SK-N-MC (cell line): ENCODE measurements at places on chromosomes 1 and 21.

GRCh38 chr1:33849211-33849610 lies 14.7 kb upstream of the HMGB4 start:
- DNase-seq: no peak

DNA sequence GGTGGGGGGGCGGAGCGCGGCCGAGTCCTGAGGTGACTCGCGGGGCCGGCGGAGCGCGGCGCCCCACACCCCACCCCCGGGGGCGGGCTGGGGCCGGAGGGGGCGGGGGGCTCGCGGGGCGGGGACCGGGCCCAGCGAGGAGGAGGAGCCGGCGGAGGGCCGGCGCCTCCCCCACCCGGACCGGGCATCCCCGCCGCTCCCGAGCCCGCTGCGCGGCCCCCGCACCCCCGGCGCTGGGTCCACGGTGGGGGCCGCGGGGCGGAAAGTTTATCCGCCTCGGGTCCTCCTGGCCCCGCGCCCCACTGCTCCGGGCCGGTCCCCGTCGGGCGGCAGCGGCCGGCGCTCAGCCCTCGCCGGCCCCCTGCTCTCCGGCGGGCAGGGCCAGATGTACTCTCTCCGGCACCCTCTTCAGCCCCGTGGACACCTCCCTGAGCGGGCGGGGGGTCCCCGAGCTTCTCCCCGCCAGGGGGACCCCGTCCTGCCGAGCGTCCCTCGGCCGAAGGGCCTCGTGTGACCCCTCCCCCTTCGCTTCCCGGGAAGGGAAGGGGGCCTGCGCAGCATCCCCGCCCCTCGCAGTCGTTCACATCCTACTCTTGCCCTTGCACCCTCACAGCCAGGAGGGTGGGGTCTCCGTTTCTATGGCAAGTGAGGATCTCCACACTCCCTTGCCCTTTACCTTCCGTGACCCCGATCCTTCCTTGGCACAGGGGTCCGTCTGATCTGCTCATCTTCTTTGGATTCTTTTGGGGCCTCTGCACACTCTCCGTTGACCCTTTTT lies 663 bp downstream of the CAMTA1 start:
- no peak for DNase-seq

- DNase-seq: no peak
Observed at GRCh38 chr1:244449936-244450508, 1.7 kb downstream of the ADSS2 start.

- DNase-seq: no peak
Observed at GRCh38 chr1:234849832-234850231, 239.9 kb upstream of the IRF2BP2 start.

- DNase-seq: no peak
Observed at GRCh38 chr21:45602106-45602505, 41.4 kb upstream of the PCBP3 start.

- DNase-seq: no peak
Observed at GRCh38 chr1:46218443-46218842, 15.3 kb downstream of the LURAP1 start.

DNA sequence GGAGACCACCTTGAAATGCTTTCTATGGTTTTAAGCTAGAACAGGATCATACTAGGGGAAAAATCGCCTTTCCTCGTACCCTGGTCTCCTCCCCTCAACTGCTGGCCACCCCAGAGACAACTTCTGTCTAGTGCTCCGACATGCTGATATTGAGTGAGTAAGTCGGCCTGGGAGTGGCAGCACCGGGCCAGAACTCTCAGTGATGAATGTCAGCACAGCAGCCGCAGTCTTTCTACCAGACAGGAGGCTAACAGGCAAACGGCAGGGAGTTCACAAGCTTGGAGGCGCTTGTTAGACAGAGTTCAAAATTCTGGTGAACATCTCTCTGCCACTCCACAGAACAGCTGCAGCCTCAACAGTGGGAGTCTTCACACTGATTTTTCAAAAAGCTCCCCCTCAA lies 716.9 kb downstream of the ADGRL2 start:
- no peak for DNase-seq

GRCh38 chr1:153985941-153986761 lies at the start of gene RAB13:
RAB13 (minus strand) TSS chr1:153986339; CDS start chr1:153986236, 103 bp downstream.
- no peak for DNase-seq

DNA sequence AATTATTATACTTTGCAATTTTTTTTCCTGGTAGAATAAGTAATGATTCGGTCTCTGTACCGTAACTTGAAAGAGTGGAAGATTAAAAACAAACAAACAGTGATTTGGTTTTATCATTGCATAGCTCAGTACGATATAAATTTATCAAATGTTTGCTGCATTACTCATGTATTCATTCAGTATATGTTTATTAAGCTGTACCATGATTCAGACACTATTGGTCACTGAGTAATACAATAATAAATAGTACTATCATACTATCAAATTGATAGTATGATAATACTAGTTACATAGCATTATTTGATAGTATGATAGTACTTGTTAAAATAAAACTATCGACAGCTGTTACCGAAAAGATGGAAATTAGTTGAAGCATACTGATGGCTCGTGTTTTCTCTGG lies 12.1 kb downstream of the CENPF start:
- no peak for DNase-seq

DNA sequence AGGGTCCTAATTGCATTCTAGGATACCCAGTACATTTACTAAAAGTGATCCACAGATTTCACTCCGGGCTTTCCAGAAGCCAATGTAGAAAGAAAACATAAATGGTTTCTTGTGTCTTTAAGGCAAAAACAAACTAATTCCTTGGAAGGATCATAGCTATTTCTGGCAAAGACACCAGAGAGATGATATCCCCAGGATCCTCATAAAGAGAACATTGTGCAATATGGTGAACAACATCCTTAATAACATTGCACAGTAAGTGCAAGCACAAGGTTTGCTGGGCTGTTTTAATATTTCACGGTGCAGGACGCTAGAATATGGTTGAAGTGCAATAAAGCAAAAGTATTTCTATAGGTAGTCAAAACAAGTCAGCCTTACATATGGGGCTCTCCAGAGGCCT lies 83.0 kb downstream of the NTPCR start:
- no peak for DNase-seq

DNA sequence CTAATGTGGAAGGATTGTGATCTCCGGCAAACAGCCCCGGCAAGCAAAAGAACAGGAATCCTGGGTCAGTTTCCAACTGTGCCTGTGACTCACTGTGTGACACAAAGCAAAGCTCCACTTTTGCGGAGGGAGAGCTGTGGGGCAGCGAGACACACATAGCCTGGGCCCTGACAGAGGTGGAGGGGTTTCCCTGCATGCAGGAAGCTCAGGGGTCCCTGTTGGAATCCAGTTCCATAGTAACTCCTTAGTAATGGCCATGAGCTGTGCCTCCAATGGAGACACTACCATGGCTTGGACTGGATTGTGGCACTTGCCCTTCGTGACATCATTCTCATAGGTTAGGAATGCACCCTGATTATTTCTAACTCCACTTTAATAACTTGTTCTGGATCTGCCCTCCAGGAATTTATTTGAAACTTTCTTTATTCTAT lies 47.0 kb upstream of the ATF3 start:
- DNase-seq: no peak

DNA sequence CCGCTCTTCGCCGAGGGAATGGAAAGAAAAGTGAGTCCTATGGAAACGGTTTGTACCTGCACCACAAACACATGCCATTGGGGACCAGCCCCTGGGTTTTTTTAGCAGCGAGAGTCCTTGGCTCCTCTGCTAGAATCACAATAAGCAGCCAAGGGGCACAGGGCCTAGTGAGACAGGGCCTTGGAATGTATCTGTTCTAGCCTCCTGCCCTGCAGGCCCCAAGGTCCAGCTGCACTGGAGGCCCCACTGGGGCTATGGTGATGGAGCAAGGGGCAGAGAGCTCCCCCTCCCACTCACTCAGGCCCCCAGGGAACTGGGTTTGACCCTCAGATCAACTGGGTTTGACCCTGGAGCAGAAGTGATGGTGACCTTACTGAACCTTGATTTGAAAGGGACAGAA lies 14.4 kb downstream of the SHISA4 start:
- DNase-seq: no peak

DNA sequence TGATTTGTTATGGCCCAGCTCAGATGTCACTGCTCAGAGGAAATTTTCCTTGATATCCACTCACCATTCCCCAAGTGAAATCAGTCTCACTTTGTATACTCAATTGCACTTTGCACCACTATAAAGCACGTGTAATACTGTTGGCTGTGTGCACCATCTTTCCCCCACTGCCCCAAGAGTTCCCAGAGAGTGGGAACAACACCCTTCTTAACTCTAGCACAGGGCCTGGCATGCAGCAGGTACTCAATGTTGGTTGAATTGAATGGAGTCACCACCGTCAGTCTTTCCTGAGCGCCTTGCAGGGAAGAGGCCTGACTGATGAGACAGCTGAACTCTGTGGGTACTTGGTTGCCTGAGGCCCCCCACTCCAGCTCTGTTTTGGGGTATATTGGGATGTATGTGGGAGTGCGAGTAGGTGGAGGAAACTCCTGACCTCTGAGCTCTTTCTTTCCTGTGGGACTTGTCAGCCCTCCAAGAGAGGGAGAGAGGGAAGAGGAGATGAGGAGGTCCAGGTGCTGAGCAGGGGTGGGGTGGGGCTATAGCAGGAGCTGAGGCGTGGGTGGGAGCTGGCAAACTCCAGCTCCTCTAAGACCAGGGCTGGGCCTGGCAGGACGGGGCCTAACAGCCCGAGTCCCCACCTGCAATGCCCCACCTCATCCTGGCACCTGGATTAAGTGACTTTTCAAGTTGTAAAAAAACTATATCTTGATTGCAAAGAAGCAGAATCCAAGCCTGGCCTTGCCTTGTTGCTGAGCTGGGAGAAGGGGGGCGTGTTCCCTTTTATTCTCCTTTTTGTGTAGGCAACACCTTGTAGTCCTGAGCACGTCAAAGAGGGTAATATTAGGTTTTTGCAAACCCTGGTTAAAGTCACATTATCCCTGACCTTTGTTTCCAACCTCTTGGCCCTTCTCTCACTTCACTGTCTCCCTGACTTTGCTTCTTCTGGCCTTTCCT lies 19.4 kb upstream of the WASF2 start:
- DNase-seq: no peak

- DNase-seq: no peak
Observed at GRCh38 chr1:165834229-165834628, 6.8 kb downstream of the UCK2 start.

DNA sequence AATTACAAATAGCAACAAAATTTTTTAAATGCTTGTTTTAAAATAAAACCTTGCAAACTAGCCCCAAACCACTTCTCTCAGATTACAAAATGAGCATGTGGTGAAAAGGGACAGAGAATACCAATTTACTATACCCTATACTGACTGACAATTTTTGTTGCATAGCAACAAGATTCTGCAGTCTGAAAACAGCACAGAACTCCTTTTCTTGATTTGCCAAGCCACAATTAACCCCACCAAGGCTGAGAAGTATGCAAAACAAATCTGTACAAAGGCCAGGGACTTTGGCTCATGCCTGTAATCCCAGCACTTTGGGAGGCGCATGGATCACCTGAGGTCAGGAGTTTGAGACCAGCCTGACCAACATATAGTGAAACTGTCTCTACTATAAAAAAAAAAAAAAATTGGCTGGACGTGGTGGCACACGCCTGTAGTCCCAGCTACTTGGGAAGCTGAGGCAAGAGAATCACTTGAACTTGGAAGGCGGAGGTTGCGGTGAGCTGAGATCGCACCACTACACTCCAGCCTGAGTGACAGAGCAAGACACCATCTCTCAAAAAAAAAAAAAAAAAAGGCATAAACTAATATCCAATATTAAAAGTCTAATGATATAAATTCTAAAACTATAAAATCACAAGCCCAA lies 21.8 kb downstream of the ENAH start:
- no peak for DNase-seq

DNA sequence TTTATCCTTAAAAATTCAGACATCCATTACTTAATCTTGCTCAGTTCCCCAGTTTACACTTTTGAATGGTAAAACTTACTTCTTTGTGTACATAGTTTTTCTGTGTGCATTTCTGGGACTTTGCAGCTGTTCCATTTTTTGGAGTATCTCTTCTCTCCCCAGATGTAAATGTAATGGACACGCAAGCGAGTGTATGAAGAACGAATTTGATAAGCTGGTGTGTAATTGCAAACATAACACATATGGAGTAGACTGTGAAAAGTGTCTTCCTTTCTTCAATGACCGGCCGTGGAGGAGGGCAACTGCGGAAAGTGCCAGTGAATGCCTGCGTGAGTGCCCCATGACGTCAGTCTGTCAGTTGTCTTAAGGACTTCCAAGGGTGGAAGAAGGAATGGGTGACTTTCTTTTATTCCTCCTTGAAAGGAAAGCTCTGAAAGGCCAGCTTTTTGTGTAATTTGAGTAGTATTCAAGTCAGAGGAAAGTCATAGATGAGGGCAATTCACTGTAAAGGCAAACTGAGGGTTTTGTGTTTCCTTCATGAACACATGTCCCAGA lies 75.7 kb upstream of the LAMC2 start:
- DNase-seq: no peak

DNA sequence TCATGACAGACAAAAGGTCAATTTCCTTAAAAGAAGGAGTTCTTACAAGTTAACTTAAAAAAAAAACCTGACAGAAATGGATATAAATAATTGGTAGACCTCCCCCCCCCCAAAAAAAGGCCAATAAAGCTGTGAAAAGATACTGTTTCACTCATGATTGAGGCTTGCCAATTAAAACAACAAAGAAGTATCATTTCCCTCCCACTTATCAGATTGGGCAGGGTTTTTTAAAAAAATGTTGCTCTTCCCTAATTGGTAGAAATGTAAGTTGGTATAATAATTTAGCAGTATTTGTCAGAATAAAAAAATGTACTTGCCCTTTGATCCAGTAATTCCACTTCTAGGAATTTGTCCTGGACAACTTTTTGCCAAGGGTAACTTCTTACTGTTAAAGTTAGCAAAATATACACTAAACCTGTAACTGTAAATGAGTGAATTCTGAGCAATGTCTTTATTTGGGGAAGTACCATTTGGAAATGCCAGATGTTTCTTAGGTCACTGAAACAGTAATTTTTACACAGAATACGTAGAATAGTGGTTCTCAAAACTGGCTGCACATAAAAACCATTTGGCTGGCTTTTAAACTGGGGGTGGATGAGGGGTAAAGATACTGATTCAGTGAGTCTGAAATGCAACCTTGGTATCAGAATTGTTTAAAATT lies 17.5 kb downstream of the RNF2 start:
- no peak for DNase-seq

DNA sequence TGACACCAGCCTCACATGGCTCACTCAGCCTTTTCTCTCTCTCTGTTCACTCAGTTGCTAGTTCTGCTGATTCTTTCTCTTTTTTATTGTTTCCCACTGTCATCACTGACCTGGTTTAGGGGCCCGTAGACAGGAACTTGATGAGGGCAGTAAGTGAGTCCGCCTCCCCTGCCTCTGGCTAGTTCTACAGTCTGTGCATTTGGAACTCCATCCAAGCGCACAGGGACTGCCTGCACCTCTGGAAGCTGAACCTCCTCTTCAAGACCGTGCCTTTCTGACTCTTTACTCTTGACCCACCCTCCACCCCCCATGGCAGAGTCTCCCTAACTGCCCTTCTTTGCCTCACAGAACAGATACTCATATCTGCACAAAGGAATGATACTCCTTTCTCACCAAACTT lies 4.2 kb downstream of the TENT5C start:
- DNase-seq: no peak

DNA sequence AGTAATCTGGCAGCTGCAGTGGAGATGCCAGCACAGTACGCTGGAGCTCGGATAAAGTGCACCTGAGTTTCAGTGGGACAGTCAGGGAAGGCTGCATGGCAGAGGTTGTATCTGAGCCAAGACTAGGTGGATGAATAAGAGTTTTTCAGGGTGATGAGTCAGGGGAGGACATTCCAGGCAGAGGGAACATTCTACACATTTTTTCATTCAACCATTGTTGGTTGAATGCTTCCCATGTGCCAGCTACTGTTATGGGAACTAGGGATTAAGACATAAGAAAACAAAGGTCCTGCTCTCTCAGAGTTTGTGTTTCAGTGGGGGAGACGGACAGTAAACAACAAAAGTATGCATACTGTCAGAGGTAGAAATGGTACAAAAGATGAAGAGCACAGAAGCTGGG lies 5.2 kb downstream of the LEPR start:
- DNase-seq: no peak
